Breast epithelium (tissue), 4 donors: ENCODE measurements at places on chromosomes 6 and 20.

GRCh38 chr6:133606852-133607251 lies 282.1 kb upstream of the TCF21 start:
- H3K27me3 ChIP-seq = no peaks in the 10 kb centered on the region
- H3K36me3 ChIP-seq = no peaks in the 10 kb centered on the region
- no peak for DNase-seq
- no peaks in the 10 kb centered on the region for H3K4me1 ChIP-seq

GRCh38 chr20:52212943-52213342 lies 21.4 kb upstream of the ZFP64 start:
- H3K4me1 ChIP-seq = no peaks in the 10 kb centered on the region
- no peaks in the 10 kb centered on the region for H3K36me3 ChIP-seq
- H3K27me3 ChIP-seq = no peaks in the 10 kb centered on the region
- H3K4me3 ChIP-seq = no peak overlapping the region

DNA sequence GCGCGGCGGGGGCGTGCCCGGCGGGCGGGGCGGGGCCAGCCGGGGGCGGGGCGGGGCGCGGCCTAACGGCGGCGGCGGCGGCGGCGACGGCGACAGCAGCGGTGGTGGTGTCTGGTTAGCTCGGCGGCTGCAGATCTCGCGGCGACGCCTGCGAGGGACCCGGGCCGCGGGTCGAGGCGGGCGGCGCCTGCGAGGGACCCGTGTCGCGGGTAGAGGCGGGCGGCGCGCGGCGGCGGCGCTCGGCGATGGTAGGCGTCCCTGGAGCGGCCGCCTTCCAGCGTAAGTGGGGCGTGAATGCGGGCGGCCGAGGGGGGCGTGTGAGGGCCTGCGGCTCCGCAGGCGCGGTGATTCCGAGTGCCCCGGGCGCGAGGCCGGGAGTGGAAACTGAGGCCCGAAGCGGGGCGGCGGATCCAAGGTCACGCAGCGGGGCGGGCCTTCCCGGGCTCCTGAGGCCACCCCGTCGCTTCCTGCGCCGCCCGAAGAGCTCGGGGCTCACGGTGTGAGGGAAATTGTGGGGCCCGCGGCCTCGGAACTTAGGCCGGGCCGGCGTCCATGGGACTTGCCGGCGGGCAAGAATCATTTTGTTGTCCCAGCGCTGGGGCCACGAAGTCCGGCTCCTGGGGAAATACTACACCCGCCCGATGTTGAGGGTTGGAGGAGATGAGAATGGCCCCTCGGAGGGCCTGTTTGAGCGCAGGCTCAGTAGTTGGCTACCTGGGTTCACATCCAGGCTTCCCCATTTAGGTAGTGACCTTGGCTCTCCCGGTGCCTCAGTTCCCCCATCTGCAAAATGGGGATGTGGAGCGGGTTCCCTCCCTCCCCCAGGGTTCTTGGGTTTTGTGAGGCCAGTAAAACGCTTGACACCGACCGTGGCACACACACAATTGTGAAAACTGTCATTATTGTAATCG lies at the start of gene CBFA2T2:
Gene CBFA2T2 (plus strand): TSS at position 74 of the 911 bp plus-strand sequence. CDS start 172 bp downstream, at position 246.
- H3K4me1 ChIP-seq = no peaks in the 10 kb centered on the region
- peak within 1 kb of the TSS; percentile 92 for H3K27ac ChIP-seq
- H3K4me3 ChIP-seq = peak within 1 kb of the TSS; percentile 80
- peak; percentile 55 for DNase-seq
- no peaks in the 10 kb centered on the region for H3K36me3 ChIP-seq
- no peaks in the 10 kb centered on the region for H3K27me3 ChIP-seq

DNA sequence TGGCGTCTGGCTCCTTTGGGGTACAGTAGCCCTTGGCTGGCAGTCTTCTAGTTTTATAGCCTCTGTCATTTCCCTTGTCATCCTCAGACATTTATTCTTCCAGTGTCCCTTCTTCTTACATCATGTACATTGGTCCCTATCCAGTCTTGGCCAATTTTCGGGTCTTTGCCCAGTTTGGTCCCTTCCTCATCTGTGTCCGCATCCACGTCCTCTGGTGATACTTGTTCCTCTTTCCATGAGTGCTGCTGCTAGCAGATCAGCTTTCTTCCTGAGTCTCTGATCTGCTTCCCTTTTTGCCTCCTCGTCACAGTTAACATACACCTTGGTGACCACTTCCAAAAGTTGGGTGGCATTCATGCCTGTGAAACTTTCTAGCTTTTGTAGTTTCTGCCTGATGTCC lies 86.2 kb upstream of the GPR6 start:
- H3K4me3 ChIP-seq = no peak overlapping the region
- no peaks in the 10 kb centered on the region for H3K36me3 ChIP-seq
- no peaks in the 10 kb centered on the region for H3K27me3 ChIP-seq
- peak overlapping the region; percentile 56 for H3K27ac ChIP-seq
- no peak for DNase-seq

GRCh38 chr6:157669747-157670216 lies 153.3 kb upstream of the SNX9 start:
- peak overlapping the region; percentile 55 for H3K27ac ChIP-seq
- DNase-seq = peak; percentile 71
- H3K4me1 ChIP-seq = peaks cover 3% of the 10 kb centered on the region
- no peaks in the 10 kb centered on the region for H3K36me3 ChIP-seq
- peak overlapping the region; percentile 43 for H3K4me3 ChIP-seq

DNA sequence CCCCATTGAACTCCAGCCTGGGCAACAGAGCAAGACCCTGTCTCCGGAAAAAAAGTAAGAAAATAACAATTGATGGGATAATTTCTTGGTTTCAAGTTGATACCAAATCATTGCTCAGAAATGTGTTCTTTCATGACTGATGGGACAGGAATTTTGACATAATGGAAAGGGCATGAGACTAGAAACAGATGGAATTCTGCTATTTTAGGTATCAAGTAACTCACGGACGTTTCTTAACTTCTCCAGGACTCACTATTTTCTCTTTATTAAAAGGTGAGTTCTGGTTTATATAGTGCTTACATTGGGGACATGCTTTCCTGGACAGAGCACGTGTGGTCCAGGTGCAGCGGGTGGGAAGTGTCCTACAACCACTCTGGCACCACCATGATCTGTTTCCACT lies 6.0 kb upstream of the DSP start:
- no peaks in the 10 kb centered on the region for H3K36me3 ChIP-seq
- no peaks in the 10 kb centered on the region for H3K4me1 ChIP-seq
- no peak overlapping the region for H3K27ac ChIP-seq
- no peak overlapping the region for H3K4me3 ChIP-seq
- H3K27me3 ChIP-seq = no peaks in the 10 kb centered on the region

DNA sequence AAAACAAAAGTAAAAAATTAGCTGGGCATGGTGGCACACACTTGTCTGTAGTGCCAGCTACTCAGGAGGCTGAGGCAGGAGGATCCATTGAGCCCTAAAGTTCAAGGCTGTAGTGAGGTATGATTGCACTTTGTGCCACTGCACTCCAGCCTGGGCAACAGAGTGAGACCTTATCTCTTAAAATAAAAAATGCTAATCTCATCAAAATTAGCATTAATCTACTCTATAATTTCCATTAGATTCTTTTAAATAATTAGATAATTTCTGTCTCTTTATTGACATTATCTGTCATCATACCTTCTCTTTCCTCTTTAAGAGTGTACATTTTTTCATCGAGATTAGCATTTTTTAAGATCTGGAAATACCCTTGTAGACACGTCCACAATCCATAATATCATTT lies 48.0 kb downstream of the PHACTR3 start:
- no peak overlapping the region for H3K27ac ChIP-seq
- H3K4me1 ChIP-seq = no peaks in the 10 kb centered on the region

DNA sequence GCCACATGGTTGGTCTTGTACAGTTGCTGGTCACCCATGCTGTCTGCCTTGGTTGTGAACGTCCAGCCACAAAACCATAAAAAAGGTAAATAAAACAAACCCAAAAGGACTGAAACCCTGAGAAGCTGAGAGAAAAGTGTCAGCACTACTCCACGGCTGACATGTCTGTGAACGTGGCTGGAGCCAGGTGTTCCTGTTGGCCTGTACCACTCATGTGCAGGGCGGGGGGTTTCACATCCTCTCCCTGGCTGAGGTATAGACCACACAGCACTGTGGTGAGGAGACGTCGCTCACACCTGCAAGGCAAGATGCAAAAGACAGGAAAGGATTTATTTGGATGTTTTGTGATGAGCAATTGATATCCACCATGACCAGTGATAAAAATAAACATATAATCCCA lies 51.9 kb upstream of the MRPS10 start:
- no peaks in the 10 kb centered on the region for H3K36me3 ChIP-seq
- no peak overlapping the region for H3K4me3 ChIP-seq
- DNase-seq = no peak
- H3K4me1 ChIP-seq = no peaks in the 10 kb centered on the region
- H3K27me3 ChIP-seq = no peaks in the 10 kb centered on the region

DNA sequence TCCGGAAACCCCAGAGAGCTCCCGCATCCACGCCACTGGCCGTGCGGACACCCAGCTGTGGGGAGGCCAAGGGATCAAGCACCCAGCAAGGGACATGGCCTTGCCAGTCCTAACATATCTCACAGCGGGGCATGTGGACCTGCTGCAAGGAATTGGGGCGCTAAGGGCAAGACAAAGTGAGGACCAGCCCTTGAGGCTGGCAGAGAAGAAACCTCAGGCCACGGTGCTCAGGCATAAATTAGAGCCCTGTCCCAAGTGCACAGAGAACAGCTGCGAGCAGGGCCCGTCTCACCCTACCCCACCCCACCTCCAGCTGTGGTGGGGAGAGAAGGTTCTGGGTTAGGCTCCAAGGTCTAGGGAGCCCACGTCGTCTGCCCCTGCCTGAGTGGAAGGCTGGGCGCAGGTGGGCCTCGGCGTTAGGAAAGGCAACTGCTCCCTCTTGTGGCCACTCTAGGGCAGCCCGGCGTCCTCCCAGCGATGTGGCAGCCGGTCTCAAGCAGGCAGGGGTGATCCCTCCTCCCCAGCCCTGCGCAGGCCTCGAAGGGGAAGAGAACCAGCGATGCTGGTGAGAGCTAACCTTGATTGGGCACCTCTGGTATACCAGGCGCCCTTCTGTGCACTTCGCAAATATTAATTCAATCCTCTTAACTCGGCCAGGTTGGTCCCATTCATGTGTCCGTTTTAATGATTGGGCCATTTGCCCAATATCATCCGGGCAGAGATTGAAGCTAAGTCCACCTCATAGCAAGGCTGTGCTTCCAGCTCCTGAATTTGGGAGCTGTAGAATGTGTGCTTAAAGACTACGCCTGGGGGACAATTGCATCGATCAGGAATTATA lies 235.8 kb downstream of the NFATC2 start:
- no peak overlapping the region for H3K27ac ChIP-seq
- H3K4me3 ChIP-seq = no peak overlapping the region
- H3K36me3 ChIP-seq = no peaks in the 10 kb centered on the region
- DNase-seq = peak; percentile 46
- H3K4me1 ChIP-seq = no peaks in the 10 kb centered on the region

DNA sequence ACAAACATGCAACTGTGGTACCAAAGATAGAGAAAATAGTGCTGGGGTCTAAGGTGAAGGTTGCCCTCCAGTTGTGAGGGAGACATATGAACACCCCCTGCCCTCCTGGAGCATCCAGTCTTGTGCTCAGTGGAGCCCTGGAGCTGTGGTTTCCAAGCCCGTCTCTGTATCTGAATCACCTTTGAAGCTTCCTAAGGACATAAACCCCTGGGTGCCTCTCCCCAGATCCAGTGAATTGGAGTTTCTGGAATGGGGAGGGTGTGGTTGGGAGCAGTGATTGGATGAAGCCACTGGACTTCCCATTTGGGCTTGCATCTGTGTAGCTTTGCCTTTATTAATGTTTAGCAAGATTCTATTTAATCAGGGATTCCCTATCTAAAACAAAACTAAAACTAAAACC lies 22.4 kb upstream of the E2F3 start:
- no peaks in the 10 kb centered on the region for H3K36me3 ChIP-seq
- H3K27ac ChIP-seq = no peak overlapping the region
- DNase-seq = no peak
- H3K4me1 ChIP-seq = no peaks in the 10 kb centered on the region
- H3K4me3 ChIP-seq = no peak overlapping the region

DNA sequence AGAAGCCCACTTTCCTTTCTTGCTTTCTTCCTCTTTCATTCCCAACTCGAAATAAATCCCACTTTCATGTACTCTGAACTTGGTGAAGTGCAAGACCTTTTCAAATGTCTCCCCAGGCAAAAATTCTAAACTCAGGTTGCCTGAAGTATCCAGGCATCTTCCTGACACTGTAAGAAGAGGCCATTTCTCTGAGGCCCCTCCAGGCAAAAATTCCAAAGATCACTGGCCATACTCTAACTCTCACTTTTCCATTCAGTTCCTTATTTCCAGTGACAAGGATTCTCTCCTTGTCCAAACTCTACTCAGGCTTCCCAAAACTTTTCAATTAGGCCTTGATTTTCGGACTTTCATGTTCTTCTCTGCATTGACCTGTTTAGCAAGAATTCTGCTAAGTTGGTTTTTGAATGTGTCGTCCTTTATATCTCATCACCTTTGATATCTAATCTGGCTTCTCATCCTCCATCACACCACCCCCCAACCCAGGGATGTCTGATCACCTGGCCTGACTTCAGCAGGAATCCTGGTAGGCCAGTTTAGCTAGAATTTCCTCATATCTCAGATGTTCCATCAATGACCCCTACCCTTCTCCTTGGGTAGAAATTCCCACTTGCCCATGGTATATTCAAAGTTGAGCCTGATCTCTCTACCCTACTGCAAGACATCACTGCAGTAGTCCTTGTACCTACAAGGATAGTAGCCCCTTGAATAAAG lies 124.9 kb downstream of the RCAN2 start:
- no peaks in the 10 kb centered on the region for H3K4me1 ChIP-seq
- H3K36me3 ChIP-seq = no peaks in the 10 kb centered on the region
- H3K4me3 ChIP-seq = no peak overlapping the region
- no peaks in the 10 kb centered on the region for H3K27me3 ChIP-seq
- no peak overlapping the region for H3K27ac ChIP-seq

GRCh38 chr6:168416531-168416930 lies 24.5 kb upstream of the SMOC2 start:
- no peaks in the 10 kb centered on the region for H3K4me1 ChIP-seq
- no peak overlapping the region for H3K27ac ChIP-seq
- no peak overlapping the region for H3K4me3 ChIP-seq

DNA sequence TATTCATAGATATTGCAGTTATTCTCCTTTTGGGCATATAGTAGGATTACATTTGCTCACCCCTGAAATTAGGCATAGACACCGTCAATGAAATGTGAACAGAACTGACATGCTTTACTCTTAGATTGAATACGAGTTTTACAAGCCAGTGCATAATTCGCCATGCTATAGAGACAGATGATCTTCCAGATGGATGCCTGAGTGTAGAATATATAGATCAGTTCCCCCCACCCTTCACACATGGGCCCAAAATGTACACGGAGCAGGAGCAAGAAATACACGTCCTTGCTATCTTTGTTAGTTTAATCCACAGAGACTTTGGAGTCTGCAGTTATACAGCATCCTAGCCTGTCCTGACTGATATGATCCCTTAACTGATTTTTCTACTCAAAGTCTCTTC lies 47.4 kb downstream of the LAMA2 start:
- H3K4me3 ChIP-seq = no peak overlapping the region
- H3K27me3 ChIP-seq = no peaks in the 10 kb centered on the region
- no peaks in the 10 kb centered on the region for H3K4me1 ChIP-seq
- no peak overlapping the region for H3K27ac ChIP-seq
- DNase-seq = no peak

DNA sequence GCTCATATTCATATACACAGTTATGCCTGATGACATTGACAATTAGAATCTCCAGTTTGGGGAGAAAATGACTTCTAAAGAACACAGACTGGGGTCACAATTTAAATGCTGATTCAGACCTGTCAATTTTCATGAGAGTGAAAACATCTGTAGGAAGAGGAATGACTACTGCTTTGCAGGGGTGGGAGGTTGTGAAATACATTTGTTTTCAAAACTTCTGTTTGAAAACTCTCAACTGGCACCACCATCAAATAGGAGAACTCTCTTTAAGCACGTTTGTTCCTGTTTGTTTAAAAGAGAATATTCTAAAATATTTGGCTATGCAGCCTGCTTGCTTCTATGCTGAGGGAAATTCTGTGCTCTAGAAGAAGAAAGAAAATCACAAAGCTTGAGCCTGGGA lies 50.8 kb upstream of the ADGRF5 start:
- no peaks in the 10 kb centered on the region for H3K4me1 ChIP-seq
- no peak overlapping the region for H3K4me3 ChIP-seq
